GM13977 (cell line): ENCODE measurements at places on chromosomes 6 and 20.
A peak's percentile ranks its signal among the peaks of the same experiment; 100 is the strongest.

DNA sequence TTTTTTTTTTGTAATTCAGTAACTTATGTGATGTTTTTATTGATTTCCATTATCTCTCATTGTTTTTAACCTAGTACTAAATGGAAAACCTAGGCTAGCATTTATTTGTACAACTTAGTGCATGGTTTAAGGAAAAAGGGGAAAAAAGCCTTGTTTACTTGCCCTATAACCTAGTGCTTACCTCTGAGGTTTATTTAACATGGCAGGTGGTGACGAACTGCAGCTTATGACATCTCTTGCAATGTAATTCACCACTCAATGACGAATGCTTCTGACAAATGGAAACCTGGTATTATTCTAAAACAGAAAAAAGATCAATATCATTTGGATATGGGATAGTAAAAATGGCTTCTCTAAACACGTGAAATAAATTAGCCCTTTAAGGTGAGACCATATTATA, 618.6 kb upstream of the FLRT3 start:
- DNase-seq: no peak

DNA sequence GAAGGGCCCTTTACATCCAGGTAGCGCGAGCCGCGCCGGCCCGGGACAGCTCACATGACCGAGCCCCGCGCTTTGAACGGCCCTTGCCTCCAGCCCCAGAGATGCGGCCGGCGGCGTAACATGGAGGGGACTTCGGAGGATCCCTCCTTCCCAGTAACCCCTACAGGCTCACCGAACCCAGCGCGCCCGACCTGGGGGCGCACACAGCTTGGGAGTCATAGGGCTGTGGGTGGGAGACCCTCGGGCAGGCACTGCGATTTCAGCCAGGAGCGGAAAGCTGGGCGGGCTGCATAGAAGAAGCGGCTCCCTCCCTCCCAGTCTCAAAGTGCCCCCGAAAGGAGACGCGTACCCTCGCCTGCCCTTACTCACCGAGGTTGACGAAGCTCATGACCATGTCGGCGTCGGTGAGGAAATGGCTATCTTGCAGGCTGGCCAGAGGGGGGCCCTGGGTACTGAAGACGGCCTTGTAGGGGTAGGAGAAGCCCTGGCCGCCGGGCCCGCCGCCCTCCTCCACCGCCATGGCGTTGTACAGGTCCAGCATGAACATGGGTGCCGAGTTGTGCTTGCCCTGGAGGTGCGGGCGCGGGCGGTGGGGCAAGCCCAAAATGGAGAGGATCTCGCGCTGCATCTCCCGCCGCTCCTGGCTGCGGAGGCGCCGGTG, 975 bp downstream of the BMP7 start:
- DNase-seq: peak; percentile 40

DNA sequence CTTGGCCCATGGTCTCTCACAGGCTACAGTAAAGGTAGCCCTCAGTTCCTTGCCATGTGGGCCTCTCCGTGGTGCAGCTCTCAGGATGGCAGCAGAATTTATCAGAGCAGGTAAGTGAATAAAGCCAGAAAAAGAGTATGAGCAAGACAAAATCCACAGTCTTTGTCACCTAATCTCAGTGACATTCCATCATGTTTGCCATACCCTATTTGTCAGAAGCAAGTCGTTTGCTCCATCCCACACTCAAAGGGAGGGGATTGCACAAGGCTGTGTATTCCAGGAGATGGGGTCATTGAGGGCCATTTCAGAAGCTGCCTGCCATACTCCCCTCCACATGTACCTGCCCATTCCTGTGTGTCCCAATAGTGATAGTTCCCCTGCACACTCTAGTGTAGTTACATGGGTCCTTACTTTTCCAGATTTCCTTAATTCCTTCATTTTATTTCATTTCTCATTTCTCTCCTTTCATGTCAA, 24.2 kb downstream of the ISM1 start:
- no peak for DNase-seq

- no peak for DNase-seq
These were observed 203.3 kb upstream of the IMPG1 start for GRCh38 chr6:76275746-76276145.
